ENCODE measurements at places on chromosomes 7 and 10.
A peak's percentile ranks its signal among the peaks of the same experiment; 100 is the strongest.

DNA sequence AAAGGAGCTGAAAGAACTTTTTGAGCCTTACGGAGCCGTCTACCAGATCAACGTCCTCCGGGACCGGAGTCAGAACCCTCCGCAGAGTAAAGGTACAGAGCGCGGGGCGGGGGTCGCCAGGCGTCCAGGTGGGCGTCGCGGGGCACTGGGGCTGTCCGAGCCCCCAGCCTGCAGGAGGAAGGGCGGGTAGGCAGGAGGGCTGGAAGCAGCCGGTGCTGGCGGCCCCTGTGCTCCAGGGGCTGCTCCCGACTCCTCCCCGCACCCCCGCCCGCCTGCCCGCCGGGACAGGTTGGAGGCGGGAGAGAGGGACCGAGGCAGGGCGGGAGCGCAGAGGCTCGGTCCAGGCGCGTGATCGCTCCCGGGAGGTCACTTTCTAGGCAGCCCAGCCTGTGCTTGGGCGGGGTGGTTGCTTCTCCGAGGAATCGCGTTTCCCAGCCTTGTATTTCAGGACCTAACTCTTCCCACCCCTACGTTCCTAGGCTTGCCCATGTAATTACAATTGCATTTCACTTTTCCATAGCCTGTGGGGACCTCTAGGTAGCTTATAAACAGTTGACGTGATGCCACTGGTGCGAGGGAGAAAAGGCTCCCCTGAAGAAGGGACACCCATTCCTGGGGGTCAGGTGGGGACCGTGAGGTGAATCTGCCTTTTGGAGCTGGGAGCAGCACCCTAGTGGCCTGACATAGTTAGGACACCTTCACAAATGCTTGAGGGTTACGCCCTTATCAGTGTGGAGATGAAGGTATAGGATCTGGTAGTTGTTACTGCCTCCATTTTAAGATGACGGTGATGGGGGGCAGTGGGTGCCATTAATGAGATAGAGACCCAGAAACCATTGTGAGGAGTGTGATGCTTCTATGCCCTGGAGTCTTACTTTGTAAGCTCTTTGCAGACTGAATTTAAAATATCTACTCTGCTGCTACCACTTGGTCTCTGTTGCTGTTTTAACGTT, 148.2 kb downstream of the CELF2 start:
- peak; percentile 85 for DNase-seq

GRCh38 chr10:34811126-34811967, 3.7 kb downstream of the PARD3 start:
- no peak for DNase-seq

DNA sequence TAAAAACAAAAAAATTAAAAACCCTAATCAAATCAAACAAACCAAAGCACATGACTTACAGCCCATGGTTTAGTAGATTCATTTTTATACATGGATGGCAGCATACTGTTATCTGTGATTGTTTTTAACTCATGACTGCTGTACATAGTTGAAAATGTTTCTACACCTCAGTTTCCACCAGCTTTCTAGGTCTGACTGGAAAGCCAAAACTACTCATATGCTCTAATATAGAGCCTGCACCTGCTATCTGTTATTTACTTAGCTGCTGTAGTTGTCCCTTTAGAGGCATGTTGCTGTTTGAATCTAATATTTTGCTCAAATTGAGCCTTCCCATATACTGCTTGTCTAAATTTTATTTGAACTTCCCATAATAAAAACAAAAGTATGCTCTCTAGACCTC, 289.9 kb upstream of the LRRN3 start:
- no peak for DNase-seq

GRCh38 chr7:64946772-64947171, 43.7 kb downstream of the ZNF273 start:
- peak; percentile 65 for DNase-seq
